ENCODE measurements at places on chromosomes 5 and 9. TPM values are rescaled to one million over a fixed set of nuclear protein-coding genes. Genes with fewer than 3 reads are reported as not detected.

FUT7 gene
- not detected for total RNA-seq

SHC3 gene
- total RNA-seq = 0.02 TPM

ZMAT2 gene
- 38.8 TPM for total RNA-seq

AGGF1 gene
- total RNA-seq = 16.7 TPM

ABLIM3 gene
- 0.38 TPM for total RNA-seq

N4BP3 gene
- total RNA-seq = 6.6 TPM

CCL27 gene
- not detected for total RNA-seq

GABRA6 gene
- total RNA-seq = not detected

RETREG1 gene
- 0.20 TPM for total RNA-seq

LHFPL2 gene
- total RNA-seq = 6.6 TPM

IFNK gene
- not detected for total RNA-seq

PCDHB15 gene
- total RNA-seq = 0.07 TPM

NEURL1B gene
- total RNA-seq = 0.04 TPM

PCDHA6 gene
- not detected for total RNA-seq

GKAP1 gene
- 2.7 TPM for total RNA-seq

GRM6 gene
- not detected for total RNA-seq

Data from K562 (cell line).